A549 treated with CORT108297 at 1 μM for 4 hours (cell line): ENCODE measurements at places on chromosomes 16 and 17. TPM values are rescaled to one million over a fixed set of nuclear protein-coding genes. Genes with fewer than 3 reads are reported as not detected.

Gene SREBF1
- total RNA-seq, result 60.6 to 93.3 TPM (median 86.9 TPM) in 5 replicates

Gene RFFL
- 43.4 to 55.8 TPM (median 50.1 TPM) in 5 replicates for total RNA-seq

Gene SPEM1
- 0.13 TPM in 1 of 5 replicates, not detected in the others for total RNA-seq

Gene NEUROD2
- total RNA-seq, result 0.05 TPM in 1 of 5 replicates, not detected in the others

Gene RNF222
- total RNA-seq, result not detected in 5 replicates

Gene CLEC18B
- 0.18 to 0.37 TPM (median 0.26 TPM) in 5 replicates for total RNA-seq

Gene CYGB
- total RNA-seq, result 0.91 to 1.8 TPM (median 1.1 TPM) in 5 replicates

Gene CTRL
- total RNA-seq, result 1.2 to 2.7 TPM (median 1.6 TPM) in 5 replicates
